Head of caudate nucleus (tissue), 42 donors: ENCODE measurements at places on chromosomes 2 and 18.

GRCh38 chr2:113986762-113987290 is 96.9 kb downstream of the ACTR3 start:
- no peak for DNase-seq

DNA sequence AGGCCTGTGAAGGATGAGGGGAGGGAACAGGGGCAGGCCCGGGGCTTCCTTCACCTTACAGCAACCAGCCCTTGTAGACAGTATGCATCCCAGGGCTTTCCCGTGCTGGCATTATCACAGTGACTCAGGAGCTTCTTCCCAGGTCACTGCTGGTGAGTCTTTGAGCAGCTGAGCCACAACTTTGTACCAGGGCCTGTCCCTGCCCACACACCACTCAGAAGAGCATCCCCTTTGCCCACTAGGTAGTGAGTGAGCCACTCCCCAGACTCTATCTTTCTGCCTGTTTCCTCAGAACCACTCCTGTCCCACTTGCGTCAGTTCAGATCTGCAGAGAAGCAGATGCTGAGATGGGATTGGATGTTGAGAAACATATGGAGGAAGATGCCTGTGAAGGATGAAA is 69.6 kb upstream of the ALPP start:
- DNase-seq: no peak

GRCh38 chr2:53575721-53576124 is 191.9 kb upstream of the CHAC2 start:
- no peak for DNase-seq

DNA sequence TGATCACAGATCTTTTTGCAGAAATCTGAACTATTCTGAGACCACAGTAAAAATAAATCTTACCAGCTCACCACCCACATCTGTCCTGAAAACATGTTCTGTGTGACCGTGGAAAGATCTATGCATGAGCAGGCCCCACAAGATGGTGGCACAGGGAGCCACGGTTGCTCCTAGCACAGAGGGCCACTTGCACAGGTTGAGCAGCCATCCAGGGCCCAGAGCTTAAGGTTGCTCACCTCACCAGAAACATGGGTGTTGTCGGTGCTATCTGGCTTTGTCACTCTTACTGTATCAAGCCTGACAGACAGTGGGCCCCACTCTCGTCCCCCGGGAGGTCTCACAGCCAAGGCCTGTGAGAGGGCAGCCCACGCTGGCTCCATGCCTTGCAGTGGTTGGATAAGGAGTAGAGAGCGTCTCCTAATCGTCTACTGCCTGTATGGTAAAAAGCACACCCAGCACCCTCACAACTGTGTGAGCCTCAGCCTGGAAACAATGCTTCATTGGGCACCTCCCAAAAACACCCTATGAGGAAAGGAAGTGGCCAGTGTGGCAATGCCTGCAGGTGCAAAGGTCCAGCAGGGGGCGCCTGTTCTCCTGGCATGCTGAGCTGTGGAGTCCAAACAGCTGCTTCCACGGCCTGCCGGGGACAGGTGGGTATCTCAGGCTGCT is 19.6 kb downstream of the TUBB6 start:
- peak; percentile 21 for DNase-seq

GRCh38 chr2:39730685-39731302 is 48.3 kb downstream of the THUMPD2 start:
- no peak for DNase-seq

GRCh38 chr2:145157036-145157675 is 637.2 kb upstream of the ZEB2 start:
- no peak for DNase-seq

- no peak for DNase-seq
Measured at GRCh38 chr2:138455691-138456090, 45.9 kb upstream of the SPOPL start.

- DNase-seq: no peak
Measured at GRCh38 chr2:151297882-151298281, 8.4 kb upstream of the NMI start.

- DNase-seq: no peak
Measured at GRCh38 chr2:9819551-9819950, 23.7 kb upstream of the TAF1B start.

DNA sequence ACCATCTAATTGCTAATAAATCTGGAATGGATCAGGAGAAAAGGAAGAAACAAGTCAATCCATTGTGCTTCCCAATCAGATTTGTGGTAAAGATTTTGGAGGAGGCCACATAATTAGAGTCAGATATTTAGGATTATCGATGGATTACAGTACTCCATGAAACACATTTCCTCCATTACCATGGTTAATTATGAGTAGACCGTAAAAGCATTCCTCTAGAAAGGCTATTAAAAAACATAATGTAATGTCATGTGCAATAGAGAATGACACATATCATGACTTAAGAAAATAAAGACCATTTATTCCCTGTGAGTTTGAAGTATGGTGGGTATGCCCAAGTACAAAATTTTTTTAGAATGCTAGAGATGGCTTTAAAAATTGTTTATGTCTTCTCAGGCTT is 96.1 kb downstream of the ITGA4 start:
- no peak for DNase-seq

GRCh38 chr18:47100212-47100831 is 50.0 kb downstream of the HDHD2 start:
- DNase-seq: peak; percentile 37

DNA sequence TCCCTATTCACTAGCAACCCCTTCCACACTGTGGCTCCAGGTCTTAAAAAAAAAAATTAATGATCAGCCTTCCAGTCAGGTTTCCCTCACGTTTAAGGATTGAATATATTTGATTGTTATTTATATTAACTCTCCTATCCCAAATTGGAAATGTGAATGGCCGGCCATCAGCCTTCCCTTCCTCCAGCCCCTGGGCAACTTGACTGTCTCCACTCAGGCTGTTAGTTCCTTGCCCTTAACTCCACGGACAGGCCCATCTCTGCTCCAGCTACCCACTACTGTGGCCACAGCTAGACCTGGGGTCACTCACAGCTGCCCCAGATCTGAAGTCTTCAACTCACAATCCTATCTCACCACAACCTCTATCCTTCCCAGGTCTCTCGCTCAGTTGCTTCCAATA is 39.9 kb downstream of the THOC1 start:
- no peak for DNase-seq

DNA sequence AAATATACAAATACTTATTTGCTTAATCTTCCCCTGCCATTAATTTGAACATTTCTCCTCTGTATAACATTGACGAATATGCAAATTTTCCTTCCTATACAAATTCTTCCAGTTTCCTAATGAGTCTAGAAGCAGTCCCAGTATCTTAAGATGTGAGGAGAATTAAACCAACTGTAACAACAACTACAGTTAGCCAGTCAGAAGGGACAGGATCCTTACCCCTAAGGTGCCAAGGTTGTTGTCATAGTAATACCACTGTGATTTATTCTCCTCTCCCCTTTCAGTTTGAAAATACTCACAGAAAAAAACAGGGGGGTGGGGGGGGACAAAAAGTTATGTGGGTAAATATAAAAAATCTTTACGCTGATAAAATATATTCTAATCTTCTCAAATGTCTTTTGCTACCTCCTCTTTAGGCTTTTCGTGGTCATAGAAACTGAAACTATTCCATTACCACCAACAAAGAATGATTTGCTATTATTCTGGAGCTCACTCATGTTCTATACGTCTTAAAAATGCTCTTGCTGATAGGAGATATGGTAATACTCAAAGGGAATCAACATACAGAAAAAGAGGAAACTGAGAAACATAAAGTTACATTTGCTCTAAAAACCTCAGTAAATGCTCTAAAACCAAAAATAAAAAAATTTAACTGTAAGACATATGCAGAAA is 107.6 kb downstream of the MEMO1 start:
- DNase-seq: no peak

GRCh38 chr2:8344144-8345097 is 337.4 kb upstream of the ID2 start:
- DNase-seq: no peak

DNA sequence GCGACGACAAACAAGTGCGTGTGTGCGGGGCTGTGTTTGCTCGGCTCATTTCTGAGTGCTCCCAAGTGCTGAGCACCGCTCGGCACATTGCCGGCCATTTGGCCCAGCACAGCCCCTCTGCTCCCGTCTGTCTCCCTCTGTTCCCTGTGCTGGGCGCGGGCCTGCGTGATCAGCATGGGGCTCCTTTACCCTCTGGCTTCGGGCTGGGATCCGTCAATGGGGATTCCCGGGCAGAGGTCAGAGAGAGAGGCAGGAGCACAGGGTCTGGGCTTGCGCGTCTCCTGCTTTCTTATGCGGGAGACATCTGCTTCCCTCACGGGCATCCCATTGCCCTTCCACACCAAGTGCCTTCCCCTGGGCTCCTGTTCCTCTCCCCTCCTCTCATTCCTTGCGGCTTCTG is 234.0 kb downstream of the ACKR3 start:
- DNase-seq: no peak

DNA sequence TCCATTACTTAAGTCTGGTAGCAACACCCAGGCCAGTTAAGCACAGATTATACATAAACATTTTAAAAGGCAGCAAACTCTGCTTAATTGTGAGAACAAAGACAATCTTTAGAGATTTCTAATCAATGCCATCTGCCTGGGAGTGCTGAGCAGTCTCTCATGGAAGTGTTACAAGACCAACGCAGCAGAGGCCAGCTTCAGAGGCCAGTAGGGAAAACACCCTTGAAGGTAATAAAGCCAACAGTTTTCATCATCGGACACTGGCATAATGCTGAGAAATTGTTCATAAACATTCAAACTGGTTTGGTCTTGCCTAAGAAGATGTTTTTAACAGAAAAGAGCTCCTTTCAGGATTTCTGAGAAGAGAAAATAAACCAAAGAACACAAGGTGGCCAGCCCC is 35.0 kb downstream of the EPB41L3 start:
- DNase-seq: no peak

DNA sequence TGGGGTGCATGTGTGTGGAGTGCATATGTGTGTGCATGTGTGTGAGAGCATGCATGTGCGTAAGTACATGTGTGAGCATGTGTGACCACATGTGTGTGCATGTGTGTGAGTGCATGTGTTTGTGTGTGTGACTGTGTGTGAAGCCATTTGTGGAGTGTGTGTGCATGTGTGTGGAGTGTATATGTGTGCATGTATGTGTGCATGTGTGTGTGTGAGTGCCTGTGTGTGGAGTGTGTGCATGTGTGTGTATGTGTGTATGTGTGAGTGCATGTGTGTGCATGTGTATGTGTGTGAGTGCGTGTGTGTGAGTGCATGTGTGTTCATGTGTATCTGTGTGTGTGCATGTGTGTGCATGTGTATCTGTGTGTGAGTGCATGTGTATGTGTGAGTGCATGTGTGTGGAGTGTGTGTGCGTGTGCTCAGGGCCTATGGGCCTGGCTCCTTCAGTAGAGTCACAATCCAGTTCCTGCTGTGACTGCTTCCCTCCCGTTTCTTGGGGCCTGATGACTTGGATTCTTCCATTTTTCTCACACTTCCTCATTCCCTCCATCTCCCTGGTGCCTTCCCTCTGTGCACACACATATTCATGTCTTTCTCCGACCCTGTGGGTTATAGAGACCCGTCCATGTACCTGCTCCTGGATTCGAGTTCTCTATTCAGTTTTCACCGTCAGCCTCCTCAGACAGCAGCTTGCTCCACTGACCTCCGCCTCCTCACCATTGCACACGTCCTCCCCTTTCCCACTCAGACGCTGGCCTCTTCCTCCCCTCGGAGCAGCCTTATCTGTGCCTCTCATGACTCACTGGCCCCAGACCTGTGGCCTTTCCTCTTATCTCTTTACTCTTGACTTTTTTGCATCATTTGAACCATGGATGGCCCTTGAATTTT is 25.2 kb downstream of the TOGARAM2 start:
- DNase-seq: no peak

GRCh38 chr2:42217307-42217706 is 48.2 kb downstream of the EML4 start:
- DNase-seq: no peak

GRCh38 chr2:74858281-74858680 is 24.4 kb downstream of the HK2 start:
- DNase-seq: no peak

DNA sequence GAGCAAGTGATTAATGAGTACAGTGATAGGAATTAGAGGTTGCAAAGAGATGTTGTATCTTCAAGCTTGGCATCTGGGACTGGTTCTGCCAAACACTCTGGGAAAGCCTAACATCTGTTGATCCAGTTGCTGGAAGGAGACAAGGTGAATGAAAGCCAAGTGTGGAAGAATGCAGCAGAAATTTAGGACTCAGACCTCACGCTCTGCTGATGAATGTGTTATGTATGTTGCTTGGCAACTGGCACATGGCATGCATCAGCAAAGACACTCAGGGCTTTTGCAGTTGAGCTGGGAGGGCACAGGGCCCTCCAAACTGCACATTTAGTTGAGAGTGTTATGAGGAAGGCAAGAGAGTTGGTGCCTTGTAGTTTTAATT is 105.5 kb downstream of the COLEC12 start:
- no peak for DNase-seq

- no peak for DNase-seq
Measured at GRCh38 chr18:50307400-50307737, 19.9 kb upstream of the CXXC1 start.

DNA sequence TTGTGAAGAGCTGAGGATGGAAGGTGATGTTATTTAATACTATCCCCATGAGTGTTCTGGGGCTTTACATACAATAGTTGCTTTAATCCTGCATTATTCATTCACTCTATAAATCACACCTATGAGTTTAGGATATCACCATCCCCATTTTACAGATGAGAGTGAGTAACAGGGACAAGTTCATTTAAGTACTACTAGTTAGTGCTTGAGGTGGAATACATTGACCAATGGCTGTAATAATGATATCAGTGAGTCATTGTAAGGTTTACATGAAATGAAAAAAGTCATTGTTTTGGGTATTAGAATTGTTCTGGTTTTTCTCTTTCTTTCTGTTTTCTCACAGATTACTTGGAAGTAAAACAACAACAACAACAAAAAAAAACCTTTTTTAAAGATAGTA is 42.5 kb downstream of the TANC1 start:
- DNase-seq: no peak

DNA sequence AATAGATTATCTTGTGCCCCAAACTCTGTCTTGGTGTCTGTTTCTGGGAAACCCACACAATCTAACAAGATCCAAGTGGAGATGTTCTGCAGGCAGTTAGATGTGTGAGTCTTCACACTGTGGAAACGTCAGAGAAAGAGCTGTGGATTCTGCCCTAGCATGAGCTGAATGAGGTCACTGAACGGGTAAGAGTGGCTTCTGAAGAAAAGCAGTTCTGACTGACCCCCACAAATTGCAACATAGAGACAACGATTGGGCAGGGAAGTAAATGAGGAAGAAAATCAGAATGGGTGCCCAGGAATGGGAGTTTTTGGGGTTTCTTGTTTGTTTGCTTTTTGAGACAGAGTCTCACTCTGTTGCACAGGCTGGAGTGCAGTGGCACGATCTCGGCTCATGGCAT is 12.9 kb upstream of the RPL37A start:
- no peak for DNase-seq

GRCh38 chr18:80202264-80202998 is 44.9 kb downstream of the PARD6G start:
- no peak for DNase-seq

DNA sequence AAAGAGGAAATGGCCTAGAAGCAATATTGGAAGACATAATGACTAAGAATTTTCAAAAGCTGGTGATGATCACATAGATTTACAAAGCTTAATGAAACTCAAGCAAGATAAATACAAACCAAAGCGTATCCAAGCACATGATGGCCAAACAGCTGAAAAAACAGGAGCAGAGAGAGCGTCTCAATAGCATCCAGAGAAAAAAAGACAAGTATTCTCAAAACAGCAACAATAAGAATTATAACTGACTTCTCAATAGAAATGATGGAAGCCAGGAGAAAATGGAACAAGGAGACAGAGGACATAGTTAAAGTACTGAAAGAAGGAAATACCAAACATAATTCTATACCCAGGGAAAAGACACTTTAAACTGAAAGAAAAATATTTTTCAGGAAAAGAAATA is 437.2 kb upstream of the TNP1 start:
- DNase-seq: no peak
